ENCODE measurements at places on chromosomes 6 and 20. TPM values are rescaled to one million over a fixed set of nuclear protein-coding genes. Genes with fewer than 3 reads are reported as not detected.

The HLA-DPA1 gene
- 2.5 TPM for total RNA-seq

GRCh38 chr6:106146852-106147351 is 60.8 kb downstream of the PRDM1 start:
- DNase-seq = peak; percentile 40

DNA sequence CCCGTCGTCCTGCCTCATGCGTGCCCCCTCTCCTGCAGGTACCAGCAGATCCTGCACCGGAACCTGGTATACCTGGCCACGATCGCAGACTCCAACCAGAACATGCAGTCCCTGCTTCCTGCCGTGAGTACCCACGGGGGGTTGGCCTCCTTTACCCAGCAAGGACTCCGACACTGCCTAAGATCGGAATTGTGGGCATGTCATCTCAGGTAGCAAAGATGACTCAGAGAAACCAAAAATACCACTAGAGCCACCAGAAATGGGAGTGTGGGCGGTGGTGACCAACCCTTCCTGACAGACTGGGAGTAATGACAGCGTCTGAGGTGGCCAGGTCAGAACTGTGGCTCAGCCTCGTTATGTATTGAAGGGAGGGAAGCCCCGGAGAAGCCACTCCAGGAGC is 16.3 kb downstream of the SS18L1 start:
- DNase-seq = no peak

DNA sequence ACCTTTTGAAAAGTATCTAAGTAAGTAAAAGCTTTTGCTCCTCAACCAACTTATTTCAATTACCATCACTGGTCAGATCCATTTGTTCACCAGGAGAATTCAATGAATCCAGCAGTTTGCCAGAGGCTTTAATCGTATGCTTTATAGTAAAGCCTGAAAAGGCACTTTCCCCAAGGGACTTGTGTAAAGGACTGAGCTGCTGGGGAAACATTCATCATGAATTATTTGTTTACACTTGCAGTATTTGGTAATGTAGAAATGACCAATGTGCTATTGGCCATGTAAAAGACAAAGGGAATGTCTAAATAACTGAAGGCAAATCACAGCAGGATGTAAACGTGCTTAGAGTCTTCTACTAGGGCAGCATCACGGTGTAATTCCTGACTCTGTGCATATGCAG is 471.4 kb downstream of the ADGRB3 start:
- no peak for DNase-seq

- DNase-seq = no peak
Observed at GRCh38 chr20:25020901-25021301, 28.4 kb upstream of the APMAP start.
